ENCODE measurements at places on chromosomes 2 and 18.

- DNase-seq: peak; percentile 75
These were observed 178.0 kb downstream of the ASXL3 start for GRCh38 chr18:33755931-33756560.

- no peak for DNase-seq
These were observed 18.8 kb upstream of the SOS1 start for GRCh38 chr2:39139511-39140237.

- peak; percentile 72 for DNase-seq
These were observed 481.7 kb downstream of the TGIF1 start for GRCh38 chr18:3931542-3932112.

GRCh38 chr18:70522183-70522680, 233.4 kb downstream of the SOCS6 start:
- DNase-seq: no peak

- no peak for DNase-seq
These were observed 1093.5 kb downstream of the RPIA start for GRCh38 chr2:89784960-89785359.

- no peak for DNase-seq
These were observed 3.8 kb upstream of the RHBDD1 start for GRCh38 chr2:226832061-226832460.

- peak; percentile 56 for DNase-seq
These were observed 129.2 kb downstream of the ETAA1 start for GRCh38 chr2:67526283-67526682.

DNA sequence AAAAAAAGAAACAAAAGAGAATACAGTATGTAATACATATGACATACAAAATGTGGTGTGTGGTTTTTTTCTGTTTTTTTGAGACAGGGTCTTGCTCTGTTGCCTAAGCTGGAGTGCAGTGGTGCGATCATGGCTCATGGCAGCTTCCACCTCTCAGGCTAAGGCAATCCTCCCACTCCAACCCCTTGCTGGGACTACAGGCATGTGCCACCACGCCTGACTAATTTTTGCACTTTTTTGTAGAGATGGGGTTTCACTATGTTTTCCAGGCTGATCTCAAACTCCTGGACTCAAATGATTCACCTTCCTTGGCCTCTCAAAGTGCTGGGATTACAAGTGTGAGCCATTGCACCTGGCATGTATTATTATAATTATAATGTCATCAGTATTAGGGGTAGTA, 38.9 kb downstream of the DHX57 start:
- DNase-seq: no peak

GRCh38 chr2:240797500-240797895, 22.5 kb downstream of the KIF1A start:
- no peak for DNase-seq

DNA sequence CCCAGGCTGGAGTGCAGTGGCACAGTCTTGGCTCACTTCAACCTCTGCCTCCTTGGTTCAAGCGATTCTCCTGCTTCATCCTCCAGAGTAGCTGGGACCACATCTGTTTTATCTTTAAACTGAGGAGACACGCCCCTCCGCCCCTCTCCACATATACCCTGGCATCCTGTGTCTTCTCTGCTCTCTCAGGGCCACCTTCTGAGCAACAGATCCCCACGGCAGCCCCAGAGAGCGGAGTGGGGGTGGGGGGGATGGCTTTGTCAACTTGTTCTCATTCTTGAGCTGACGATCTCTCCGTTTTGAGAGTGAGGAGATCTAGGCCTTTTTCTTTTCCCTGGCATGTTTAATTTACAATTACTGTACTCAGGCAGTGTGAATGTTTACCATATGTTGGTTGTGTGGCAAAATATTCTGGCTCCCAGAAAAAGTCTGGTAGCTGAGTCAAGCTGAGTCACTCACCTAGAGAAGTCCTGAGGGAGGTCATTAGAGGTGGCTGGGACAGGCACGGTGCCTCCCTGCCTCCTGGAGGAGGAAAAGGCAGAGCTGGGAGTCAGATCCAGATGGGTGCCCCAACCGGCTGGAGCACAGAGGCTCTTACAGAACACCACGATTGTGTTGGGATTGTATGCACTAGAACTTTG, 19.5 kb upstream of the ID2 start:
- peak; percentile 80 for DNase-seq

- DNase-seq: peak; percentile 38
These were observed 27.9 kb upstream of the GREB1 start for GRCh38 chr2:11505652-11506610.

DNA sequence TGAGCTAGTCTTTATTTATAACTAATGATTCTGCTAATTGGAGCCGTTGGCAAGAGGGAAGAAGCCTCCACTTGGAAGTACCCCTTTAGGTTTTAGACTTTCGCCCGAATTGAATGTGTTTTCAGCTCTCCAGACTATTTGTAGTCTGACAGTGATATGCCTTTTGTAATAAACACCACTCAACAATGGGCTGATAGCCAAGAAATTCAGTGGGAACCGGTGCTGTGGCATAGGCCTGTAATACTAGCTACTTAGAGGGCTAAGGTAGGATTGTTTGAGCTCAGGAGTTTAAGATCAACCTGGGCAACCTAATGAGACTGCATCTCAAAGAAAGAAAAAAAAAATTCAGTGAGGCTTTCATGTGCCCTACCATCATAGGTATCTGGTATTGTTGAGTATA, 13.6 kb upstream of the ZSCAN30 start:
- no peak for DNase-seq

DNA sequence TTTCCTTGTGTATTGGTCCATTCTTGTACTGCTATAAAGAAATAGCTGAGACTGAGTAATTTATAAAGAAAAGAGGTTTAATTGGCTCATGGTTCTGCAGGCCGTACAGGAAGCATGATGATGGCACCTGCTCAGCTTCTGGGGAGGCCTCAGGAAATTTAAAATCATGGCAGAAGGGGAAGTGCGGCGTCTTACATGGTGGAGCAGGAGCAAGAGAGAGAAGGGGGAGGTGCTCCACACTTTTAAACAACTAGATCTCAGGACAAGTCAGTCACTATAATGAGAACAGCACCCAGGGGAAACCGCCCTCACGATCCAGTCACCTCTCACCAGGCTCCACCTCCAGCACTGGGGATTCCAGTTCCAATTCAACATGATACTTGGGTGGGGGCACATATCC, 54.3 kb downstream of the MSH2 start:
- no peak for DNase-seq

DNA sequence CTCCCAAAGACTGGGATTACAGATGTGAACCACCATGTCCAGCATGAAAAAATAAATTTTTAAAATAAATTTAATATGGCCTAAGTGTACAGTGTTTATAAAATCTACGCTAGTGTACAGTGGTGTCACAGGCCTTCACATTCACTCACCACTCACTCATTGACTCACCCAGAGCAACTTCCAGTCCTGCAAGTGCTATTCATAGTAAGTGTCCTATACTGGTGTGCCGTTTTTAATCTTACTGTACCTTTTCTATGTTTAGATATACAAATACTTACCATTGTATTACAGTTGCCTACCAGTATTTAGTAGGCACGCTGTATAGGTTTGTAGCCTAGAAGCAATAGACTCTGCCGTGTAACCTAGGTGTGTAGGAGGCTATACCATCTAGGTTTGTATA, 291.6 kb upstream of the STON1 start:
- DNase-seq: no peak

GRCh38 chr2:61943251-61943650, 37.8 kb downstream of the COMMD1 start:
- DNase-seq: no peak

DNA sequence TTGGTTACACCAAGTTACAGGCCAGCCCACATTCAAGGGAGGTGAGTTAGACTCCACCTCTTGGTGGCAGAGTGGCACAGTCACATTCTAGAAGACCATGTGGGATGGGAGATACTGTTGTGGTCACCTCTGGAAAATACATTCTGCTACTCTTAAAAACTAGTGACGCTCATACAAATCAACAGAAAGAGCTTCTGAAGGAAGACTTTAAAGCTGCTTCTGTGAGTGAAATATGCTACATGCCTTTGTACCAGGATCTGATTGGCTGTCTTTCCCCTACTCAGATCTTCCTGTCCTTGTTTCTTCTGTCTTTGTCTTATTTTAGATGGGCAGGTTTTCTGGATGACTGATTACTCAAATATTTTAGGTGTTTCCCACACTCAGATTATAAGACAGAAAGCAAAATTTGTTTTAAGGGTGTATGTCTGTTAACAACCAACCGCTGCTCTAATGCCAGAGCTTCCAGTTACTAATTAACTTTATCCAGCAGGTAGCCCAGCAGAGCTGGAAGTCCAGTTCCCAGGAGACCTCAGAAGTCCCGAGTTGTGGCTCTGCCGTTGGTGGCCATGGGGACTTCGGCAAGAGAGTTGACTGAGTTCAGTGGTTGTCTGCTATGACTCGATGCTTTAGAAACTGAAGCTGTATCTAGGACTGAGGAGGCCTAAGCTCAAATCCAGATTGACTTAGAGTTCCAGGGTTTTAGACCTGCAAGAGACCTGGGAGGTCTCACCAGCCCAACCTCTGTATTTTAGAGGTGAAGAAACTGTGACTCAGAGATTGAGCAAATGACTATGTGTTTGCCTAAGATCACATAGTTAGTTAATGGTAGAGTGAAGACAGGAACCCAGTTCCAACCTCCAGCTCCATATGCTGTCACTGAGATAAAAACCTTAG, 7.4 kb downstream of the IL1R2 start:
- no peak for DNase-seq

GRCh38 chr2:176122683-176123410, at the start of gene HOXD9:
Gene HOXD9, plus strand, starts transcription at chr2:176122719. Its CDS starts 50 bp downstream, at chr2:176122769.
- no peak for DNase-seq

GRCh38 chr2:206259376-206260187, 14.9 kb upstream of the ZDBF2 start:
- no peak for DNase-seq

DNA sequence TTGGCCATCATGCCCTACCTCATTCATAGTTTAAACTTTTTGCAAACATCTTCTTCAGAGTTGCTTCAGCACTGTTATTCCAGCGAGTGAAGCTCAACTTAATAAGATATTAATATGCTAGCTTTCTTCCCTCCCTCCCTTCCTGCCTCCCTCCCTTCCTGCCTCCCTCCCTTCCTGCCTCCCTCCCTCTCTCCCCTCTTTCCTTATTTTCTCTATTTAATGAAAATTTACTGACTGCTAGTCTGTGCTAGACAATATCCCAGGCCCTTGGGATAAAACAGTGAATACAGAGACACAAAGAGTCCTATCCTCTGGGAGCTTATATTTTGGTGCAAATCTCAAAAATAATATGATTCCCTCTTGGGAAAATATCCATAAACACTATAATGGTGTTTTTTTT, 42.9 kb downstream of the DOCK10 start:
- no peak for DNase-seq

DNA sequence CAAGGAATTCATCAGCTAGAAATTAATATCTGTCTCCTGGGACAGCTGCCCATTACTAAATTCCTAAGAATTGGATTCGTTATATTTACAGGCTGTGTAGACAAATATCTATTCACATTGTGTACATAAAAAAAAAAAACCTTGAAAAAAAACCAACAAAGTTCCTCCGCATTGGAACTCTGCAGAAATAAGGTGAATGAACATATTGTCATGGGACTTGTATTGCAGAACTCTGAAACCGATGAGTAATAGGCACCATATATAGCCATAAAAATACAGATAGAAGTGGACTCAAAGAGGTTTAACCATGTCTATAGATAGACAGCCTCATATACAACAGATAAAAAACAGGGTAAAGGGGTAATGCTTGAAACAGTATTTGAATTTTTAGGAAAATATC, 909.9 kb upstream of the CHAC2 start:
- no peak for DNase-seq

DNA sequence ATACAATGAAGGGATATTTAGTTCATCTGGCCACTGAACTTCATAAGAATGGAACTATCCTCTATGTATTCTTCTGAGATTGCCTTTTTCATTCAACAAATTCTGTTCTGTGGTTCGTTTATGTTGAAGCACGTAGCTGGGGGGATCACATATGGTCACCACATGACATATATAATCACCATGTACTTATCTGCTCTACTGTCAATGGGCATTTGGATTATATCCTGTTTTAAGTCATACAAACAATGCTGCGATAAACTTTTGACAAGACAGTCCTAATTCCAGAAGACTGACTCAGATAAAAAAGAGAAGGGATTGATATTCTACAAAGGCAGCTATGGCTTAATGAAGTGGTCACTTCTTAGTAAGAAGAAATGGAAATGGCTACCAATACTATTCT, 116.0 kb upstream of the CCDC195 start:
- DNase-seq: no peak

GRCh38 chr2:185796758-185797157, 58.2 kb downstream of the FSIP2 start:
- DNase-seq: no peak

DNA sequence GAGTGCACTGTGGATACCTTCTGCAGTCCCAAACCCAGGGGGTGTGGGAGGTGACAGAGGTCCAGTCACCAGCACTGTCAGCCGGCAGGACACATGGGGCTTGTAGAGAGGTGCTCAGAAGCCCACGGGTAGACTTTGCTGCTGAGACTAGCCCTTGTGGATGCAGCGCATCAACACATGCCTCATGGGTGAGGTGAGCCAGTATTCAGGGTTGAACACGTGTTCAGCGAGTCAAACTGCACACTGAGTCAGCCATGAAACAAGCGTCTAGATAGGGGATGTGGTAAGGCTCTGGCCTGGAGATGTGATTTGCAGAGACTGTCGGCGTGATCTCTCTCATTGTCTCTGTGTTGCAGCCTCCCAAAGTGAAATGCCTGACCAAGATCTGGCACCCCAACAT, 35.8 kb upstream of the SCLY start:
- DNase-seq: peak; percentile 16

DNA sequence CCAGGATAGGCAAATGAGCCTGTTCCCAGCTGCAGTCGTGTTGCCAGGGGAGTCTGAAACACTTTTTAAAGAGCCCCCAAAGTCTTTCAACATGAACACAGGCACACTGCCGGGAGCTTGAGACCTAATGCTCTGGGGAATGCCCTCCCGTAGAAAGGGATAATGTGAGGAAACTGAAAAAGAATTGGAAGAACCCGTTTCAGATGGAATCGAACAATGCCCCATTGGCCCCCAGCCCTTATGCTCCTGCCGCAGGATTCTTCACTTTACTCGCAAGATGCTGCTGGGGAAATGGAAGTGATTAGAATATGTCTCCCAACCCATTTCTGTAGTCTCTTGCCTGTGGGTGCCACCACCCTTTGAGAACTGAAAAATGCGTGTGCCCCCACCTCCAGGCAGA, 136.3 kb upstream of the GATA6 start:
- DNase-seq: no peak

- DNase-seq: peak; percentile 27
These were observed 14.2 kb downstream of the SIGLEC15 start for GRCh38 chr18:45839414-45840395.

DNA sequence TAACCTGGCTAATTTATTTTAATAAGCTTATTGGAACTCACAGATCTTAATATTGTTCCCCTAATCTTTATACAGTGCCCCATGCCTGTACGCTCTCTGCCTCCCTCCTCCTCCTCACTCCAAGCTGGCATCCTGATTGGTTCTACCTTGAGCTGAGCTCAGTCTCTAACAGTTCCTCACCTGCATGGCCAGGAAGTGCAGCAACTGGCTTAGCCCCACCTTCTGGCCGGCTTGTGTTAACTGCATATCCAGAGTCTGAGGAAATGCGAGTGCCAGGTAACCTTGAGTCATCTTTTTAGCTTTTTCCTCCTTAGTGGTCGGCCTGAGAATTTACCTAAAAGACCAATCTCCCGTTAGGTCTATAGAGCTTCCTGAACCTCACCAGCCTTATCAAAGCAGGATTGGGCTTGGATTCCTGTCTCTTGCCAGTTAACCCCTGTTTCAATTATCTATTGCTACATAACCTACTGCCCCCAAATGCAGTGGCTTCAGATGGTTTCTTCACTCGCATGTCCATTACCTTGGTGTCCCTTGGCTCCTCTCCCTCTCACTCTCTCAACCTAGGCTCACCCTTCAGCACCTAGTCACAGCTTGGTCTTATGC, 89.5 kb upstream of the STK39 start:
- peak; percentile 48 for DNase-seq

- no peak for DNase-seq
These were observed 68.5 kb upstream of the NFATC1 start for GRCh38 chr18:79327199-79327721.
